Posterior vena cava (tissue), 2 donors: ENCODE measurements at places on chromosomes 6 and 20. TPM values are rescaled to one million over a fixed set of nuclear protein-coding genes. Genes with fewer than 3 reads are reported as not detected.

DNA sequence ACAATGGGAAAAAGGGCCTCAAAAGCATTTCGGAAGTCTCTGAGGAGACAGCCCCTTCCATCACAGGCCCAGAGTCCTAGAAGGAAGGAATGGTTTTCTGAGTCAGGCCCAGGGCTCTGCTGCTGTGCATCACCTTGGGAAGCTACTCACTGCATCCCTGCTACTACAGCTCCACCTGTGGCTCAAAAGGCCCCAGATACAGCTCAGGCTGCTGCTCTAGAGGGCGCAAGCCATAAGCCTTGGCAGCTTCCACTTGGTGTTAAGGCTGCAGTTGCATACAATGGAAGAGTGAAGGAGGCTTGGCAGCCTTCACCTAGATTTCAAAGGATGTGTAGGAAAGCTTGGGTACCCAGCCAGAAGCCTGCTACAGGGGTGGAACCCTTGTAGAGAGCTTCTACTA is 54.8 kb downstream of the MEI4 start:
- no peak for DNase-seq

DNA sequence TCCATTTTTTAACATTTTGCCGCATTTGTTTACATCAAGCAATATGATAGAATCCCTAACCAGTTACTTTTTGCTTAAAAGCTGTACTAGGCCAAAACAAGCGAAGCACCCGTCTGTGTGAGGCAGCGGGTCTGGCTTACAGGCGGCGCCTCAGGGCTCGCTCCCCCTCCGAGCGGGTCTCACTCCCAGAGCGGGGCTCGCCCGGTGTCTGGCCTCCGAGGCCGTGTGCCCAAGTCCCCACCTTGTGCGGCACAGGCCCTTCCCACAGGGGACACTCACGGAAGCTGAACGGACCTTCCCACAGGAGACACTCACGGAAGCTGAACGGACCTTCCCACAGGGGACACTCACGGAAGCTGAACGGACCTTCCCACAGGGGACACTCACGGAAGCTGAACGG is 23.4 kb downstream of the ZBTB46 start:
- no peak for DNase-seq

DNA sequence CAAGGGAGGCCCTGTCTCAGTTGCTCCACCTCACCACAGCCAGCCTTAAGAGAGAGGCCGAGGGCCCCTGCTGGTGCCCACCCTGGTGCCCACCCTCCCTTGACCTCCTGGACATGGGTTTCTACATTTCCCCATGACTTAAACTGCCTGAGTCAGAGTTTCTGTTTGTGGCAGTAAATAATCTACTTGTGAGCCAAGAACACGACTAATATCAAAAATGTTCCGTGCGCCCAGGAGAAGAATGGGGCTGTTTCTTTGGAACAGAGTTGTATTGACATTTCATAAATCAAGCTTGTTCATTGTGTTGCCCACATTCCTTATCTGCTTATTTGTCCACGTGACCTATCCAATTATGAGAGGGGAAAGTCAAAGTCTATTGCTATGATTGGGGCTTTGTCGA is 143.5 kb downstream of the ANKRD60 start:
- DNase-seq, result no peak

GRCh38 chr6:130945401-130945919 is 117.6 kb downstream of the EPB41L2 start:
- no peak for DNase-seq

DNA sequence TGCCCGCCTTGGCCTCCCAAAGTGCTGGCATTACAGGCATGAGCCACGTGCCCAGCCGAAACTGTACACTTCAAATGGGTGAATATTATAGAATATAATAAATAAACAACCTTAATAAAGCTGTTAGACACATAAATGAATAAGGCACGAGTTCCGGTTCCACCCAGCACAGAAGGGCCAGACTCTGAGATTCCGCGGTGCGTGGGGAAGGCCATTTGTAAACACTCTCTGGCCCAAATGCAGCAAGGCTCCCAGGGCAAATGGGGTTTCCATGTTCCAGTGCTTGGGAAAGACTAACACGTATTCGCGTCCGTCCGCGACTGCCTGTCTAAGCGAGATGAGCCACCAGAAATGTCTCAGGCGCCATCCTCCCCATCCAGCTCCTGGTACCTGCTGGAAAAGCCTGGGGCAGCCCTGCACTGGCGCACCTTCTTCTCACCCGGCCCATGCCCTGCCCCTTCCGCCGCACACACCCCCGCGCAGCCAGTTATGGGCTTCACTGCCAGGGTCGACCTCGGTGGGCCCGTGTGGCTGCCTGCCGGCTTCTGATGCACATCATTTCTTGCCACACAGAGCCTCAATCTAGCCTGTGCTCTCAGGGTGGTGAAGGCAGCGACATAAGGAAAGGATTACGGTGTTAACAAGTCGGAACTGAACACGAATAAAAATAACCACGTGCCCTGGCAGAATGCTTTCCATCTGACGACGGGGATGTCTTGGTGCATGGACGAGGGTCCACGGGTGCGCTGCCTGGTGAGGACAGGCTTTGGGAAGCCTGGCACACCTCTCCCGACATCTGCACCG is 5.5 kb upstream of the LSM14B start:
- no peak for DNase-seq

The GRM1 gene
- not detected for total RNA-seq

The ASIP gene
- not detected for total RNA-seq

The GHRH gene
- not detected for total RNA-seq
